Daoy (cell line): ENCODE measurements at places on chromosomes 2 and 18. TPM values are rescaled to one million over a fixed set of nuclear protein-coding genes. Genes with fewer than 3 reads are reported as not detected.

GRCh38 chr2:54432251-54433015 lies 23.7 kb upstream of the SPTBN1 start:
- no peak for DNase-seq

GRCh38 chr2:233072838-233073237 lies 12.7 kb downstream of the INPP5D start:
- DNase-seq, result no peak

GRCh38 chr2:102290594-102290993 lies 20.8 kb upstream of the IL1RL1 start:
- DNase-seq, result no peak

GRCh38 chr2:196170606-196171247 lies 651 bp downstream of the STK17B start:
- peak; percentile 64 for DNase-seq

DNA sequence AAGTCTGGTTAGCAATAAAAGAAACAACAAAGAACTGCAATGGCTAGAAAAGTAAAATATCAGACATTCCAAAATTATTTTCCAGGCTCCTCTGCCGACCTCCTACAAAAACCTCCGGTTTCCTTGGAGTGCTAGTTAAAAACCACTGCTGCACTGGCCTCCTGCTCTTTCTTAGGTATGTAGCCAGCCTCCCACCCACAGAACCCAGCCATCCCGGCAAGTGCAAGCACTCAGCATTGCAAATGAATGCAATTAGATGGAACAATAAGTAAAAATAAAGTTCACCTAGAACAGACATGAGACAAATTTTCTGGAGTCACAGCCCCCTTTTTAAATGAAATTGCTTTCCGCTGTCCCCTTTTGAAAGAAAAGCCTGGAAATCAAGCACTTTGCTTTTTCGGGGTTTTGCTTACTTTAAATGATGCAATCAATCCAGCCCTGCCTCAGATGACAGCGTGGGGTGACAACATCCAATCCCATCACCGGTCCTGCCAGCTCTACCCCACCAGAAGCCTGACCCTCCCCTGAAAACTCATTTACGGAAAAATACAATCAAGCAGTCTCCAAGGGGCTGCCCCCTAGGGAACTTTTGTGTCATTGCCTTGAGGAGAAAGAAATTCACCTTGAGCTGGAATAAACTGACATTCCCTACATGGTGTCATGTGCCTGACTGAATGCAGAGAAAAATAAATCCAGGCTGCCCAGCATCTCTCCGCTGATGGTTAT lies 199.8 kb downstream of the EPHA4 start:
- no peak for DNase-seq

DNA sequence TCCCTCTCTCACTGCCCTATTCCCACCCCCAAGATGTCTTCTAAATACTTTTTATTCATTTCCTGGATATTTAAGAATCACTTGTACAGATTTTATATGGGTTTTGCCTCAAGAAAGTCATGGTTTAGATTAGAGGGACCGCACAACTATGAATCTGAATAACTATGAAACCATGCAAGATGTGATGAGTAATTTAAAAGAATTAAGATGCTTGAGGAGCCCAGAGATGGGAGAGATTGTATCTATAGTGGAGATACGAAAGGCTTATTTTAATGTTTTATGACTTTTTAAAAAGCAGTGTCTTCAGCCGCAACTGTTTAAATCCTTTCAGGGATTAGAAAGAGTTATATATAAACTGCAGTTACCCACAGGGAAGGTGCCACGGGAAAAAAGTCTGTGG lies 324.1 kb downstream of the LPIN1 start:
- DNase-seq, result no peak

GRCh38 chr2:134630504-134631159 lies 88.2 kb downstream of the TMEM163 start:
- no peak for DNase-seq

DNA sequence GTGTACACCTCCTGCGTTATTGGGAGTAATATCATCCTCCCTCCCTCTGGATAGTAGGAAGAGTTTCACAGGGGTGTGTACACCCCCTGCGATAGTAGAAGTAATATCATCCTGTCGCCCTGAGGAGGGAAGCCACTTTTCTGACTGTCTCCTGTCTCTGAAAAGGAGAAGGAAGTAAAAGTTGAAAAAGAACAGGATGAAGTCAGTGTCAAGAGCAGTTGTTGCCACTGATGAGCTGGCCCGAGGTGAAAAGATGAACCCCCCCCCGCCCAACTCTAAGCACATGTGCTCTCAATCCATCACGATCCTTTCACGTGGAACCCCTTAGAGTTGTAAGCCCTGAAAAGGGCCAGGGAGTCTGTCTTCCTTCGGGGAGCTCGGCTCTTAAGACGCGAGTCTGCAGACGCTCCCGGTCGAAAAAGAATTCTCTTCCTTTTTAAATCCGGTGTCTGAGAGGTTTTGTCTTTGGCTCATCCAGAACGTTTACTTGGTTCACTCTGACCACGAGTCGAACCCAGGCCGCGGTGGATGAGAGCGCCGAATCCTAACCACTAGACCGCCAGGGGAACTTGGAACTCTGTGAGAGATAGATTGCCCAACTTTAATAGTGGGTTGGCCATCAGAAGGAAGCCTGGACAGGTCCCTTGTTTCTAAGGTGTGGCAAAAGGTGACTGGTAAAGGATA lies 22.4 kb upstream of the NAGK start:
- peak; percentile 25 for DNase-seq

DNA sequence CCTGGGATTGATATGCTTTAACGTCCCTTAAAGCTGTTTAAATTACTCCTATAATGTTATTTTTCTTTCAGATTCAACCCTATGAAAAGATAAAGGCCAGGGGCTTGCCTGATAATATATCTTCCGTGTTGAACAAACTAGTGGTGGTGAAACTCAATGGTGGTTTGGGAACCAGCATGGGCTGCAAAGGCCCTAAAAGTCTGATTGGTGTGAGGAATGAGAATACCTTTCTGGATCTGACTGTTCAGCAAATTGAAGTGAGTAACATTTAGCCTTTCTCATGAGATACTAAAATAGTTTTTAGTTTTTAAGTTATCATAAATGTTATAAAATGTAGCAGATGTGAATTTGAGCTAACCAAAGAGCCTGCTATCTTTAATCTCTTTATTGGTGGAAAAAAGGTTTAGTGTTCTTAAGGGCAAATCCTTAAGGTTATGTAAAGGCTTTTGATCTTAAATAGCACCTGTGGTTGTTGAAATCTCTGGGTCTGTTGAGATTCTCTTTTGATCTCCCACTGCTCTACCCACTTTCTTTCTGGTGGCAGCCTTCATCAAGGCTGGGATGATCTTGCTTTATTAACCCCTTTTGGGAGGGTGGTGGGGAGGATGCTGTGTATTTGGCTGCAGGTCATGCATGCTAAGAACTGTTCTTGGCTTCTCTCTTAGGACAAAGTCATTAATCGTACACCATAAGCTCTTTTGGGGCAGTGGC lies 40.9 kb downstream of the UGP2 start:
- DNase-seq, result no peak

DNA sequence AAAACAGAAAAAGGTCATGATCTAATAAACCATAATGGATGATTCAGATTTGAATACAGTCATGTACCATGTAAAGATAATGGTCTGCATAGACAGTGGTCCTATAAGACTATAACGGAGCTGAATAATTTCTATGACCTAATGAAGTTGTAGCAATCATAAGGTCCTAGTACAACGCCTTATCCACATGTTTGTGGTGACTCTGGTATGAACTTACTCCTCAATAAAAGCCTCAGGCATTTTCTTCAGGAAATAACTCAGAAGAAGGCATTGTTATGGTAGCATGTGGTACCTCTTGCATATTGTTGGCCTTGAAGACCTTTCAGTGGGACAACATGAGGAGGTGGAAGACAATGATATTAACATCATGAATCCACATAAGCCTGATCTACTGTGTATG lies 883.3 kb downstream of the CNTNAP5 start:
- no peak for DNase-seq

- peak; percentile 10 for DNase-seq
Observed at GRCh38 chr2:88654714-88655113, 27.4 kb upstream of the EIF2AK3 start.

DNA sequence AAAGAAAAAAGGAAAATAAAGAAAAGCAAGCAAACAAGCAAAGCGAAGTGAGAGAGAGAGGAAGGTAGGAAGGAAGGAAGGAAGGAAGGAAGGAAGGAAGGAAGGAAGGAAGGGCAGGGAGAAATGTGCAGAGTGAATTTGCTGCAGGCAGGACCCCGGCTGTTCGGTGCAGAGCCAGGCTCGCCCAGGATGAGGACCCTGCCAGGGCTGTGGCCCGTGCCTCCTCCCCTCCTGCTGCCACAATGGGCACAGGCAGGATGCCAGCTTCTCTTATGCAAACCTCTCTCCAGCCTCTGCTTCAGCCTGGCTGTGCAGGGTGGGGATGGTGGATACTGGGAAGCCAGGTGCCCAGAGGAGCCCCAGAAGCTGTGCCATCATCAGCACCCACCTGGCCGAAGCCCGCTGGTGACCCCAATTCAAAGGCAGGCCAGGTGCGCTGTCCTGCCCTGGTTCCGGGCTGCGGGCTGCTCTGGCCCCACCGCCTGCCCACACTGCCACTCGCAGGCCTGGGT lies 3.2 kb downstream of the GPR17 start:
- no peak for DNase-seq

DNA sequence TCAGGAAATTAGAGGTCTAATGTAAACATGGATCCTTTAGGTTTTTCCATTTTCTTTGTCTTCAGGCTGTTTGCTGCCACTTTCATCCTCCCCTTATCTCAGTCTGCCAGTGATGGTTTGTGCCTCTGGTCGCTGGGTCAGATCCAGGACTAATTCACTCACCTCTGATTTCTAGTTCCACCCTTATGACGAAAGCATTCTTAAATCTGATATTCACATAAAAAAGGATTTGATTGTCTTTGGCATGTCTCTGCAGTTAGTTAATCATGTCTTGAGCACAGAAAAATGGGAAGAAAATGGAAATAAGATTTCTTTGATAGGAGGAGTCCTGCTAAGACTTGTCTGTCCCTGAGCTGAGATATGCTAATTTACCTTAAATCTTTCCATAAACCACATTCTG lies 4.6 kb downstream of the IL1RL1 start:
- DNase-seq, result no peak

DNA sequence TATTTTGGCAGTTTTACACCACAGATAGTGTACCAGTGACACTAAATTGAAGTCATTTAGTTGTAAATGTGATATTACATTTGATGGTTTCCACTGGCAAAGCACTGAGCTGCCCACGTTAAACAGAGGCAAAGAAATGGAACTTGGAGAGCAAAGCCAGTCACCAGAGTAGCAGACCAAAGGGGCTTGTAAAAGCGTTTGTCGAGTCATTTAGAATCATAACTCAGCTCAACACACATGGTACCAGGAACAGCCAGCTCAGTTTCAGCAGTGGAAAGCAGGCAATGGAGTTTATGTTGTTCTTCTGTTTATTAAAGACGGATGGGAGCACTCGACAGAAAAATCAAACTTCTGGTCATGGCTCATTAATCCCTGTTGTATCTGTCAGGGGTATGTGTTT lies 91.2 kb downstream of the POU3F3 start:
- DNase-seq, result no peak

- DNase-seq, result no peak
Observed at GRCh38 chr2:236028066-236028465, 140.1 kb downstream of the GBX2 start.

The LHCGR gene
- total RNA-seq, result not detected in 2 replicates

The SNTG2 gene
- not detected in 2 replicates for total RNA-seq

The ANTXR1 gene
- total RNA-seq, result 7.5 and 11.1 TPM in 2 replicates

The NPHP1 gene
- total RNA-seq, result 4.8 and 7.5 TPM in 2 replicates

The EVX2 gene
- not detected in 2 replicates for total RNA-seq

The OXER1 gene
- total RNA-seq, result not detected in 2 replicates

The ARMC9 gene
- 38.3 and 39.4 TPM in 2 replicates for total RNA-seq

The CCDC85A gene
- total RNA-seq, result 0.74 and 1.3 TPM in 2 replicates

The GKN2 gene
- total RNA-seq, result 0.06 TPM in 1 of 2 replicates, not detected in the other
